Kidney glomerular epithelial cell (primary cell): ENCODE measurements at places on chromosomes 5 and 9.

GRCh38 chr9:126480813-126481212 lies 132.9 kb upstream of the LMX1B start:
- DNase-seq = no peak

GRCh38 chr9:112719241-112719691 lies 1.3 kb upstream of the INIP start:
- no peak for DNase-seq

GRCh38 chr9:119026120-119026519 lies 343.1 kb downstream of the BRINP1 start:
- no peak for DNase-seq

DNA sequence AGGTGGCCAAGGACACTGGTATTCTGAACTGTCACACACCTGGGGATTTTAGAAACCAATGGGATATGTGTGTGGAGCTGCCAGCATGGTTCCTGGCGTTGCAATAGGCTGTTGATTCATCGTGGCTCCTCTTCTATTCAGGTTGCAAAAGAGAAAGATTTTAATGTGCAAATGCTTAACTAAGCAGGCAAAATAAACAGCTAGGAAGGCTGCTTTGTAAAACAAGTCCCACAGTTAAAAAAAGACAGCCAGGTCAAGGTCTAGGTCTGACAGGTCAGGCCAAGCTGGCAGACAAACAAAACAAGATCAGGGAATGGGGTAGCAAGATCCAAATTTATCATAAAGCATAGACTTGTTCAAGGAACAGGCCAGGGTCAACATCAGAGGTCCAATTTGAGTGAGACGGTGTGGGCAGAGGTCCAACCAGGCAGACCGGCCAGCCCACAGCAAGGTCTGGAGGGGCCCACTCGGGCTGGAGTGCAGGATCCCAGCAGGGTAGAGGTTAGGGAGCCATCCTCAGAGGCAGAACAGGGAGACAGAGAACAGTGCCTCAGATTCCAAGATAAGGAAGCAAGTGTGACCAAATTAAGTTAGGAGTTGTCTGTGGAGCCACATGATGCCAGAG lies 45.6 kb downstream of the SUB1 start:
- no peak for DNase-seq

- no peak for DNase-seq
Observed at GRCh38 chr5:157189223-157189622, 8.6 kb downstream of the ITK start.

GRCh38 chr9:120579139-120580050 lies 572 bp downstream of the CDK5RAP2 start:
- peak; percentile 16 for DNase-seq

- no peak for DNase-seq
Observed at GRCh38 chr5:33995865-33996264, 11.4 kb upstream of the SLC45A2 start.

- no peak for DNase-seq
Observed at GRCh38 chr5:135215617-135216470, 181.8 kb upstream of the PITX1 start.

GRCh38 chr5:116668390-116668789 lies 93.8 kb upstream of the SEMA6A start:
- peak; percentile 39 for DNase-seq

GRCh38 chr5:98570010-98570409 lies 203.5 kb upstream of the RGMB start:
- DNase-seq = peak; percentile 62

GRCh38 chr9:136410500-136411287 lies at the start of the genes ENTR1 and PMPCA:
Gene ENTR1, minus strand, starts transcription at chr9:136410614. Its CDS starts 217 bp downstream, at chr9:136410397.
Gene PMPCA, plus strand, starts transcription at chr9:136410658. Its CDS starts 11 bp downstream, at chr9:136410669.
- peak; percentile 78 for DNase-seq

GRCh38 chr5:158382473-158382872 lies 523.5 kb upstream of the CLINT1 start:
- peak; percentile 95 for DNase-seq

DNA sequence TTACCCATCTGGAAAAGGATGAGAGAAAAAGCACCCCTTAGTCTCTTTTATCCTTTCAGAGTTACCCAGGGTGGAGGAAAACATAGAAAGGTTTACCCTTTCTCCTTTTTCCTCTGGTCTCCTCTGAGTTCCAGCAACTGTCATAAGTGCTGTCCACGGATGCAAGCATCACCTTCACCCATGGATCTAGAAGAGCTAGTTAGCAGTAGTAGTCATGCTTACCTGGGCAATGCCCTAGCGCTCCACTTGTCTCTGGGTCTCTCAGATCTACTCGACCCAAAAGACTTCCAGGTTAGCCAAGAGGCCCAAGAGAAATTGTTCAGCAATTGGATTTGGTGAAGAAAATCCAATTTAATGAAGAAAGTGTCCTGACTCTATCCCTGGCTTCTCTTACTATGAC lies 656.2 kb upstream of the PTPRD start:
- DNase-seq = no peak

DNA sequence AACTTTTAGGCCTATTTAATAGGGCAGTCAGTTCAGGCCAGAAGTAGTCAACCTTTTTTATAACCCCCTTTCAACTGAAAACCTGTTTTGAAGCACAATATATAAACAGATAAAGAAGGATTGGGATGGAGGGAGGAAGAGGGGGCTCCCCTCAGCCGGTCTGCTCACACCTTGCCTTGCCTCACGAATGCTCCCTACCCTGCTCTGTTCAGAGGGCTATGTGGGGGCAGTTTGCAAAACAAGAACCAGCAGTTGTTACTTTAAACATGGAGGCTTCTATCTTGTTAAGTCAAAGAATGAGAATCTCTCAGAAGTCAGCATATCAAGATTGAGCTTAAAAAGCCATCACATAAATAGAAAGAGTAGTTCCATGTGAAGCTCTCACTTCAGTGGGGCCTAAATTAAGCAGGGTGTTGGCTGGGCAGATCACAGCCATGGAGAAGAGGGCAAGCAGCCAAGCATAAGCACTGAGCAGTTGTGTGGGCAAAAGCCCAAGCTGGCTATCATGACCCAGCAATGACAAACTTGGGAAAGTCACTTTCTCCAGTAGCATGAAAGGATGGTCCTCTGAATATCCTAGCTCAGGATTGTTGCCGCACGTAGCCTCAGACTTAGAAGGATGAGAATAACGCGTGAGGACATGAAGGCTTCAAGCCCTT lies 70.6 kb downstream of the ALDH1A1 start:
- DNase-seq = no peak

- DNase-seq = no peak
Observed at GRCh38 chr5:130037905-130038304, 133.6 kb downstream of the CHSY3 start.

DNA sequence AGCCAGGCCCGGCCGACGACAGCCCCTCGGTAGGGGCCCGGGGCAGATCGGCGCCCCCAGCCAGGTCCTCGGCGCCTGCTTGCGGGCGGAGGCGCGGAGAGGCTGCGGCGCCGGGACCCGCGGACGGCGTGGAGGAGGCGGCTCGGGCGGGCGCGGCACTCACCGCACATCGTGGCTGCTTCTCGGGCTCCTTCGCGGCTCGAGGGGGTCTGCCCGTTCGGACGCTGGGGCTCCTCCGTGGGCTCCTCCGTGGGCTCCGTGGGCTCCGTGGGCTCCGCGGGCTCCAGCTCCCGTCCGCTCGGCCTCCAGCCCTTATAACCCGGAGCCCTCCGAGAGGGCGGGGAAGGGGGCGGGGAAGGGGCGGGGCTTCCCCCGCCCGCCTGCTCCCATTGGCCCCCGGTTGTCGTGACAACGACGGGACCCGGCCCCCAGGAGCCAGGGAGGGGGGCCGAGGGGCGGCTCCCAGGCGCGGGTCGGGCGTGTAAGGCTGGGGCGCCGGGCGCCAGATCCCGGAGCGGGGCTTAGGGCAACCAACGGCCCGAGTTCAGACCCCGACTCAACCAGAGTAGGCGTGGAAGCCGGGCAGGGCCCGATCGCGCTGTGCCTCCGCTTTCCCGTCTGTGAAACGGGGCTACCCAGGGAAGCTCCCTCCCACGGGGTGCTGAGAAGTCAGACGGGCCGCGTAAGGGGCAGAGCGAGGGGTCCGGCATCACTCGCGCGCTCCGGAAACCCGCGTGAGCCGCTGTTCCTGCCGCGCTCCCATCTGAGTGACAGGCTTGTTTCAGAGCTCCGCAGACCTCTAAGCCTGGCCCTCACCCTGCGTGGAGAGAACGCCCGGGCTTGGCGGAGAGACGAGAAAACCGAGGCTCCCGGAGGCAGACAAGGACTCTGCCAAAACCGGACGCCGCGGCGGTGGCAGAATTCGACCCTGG lies at the start of gene GFPT2:
Gene GFPT2, minus strand, starts transcription at position 289 of the 932 bp plus-strand sequence. Its CDS starts 119 bp downstream, at position 170.
- peak; percentile 27 for DNase-seq

DNA sequence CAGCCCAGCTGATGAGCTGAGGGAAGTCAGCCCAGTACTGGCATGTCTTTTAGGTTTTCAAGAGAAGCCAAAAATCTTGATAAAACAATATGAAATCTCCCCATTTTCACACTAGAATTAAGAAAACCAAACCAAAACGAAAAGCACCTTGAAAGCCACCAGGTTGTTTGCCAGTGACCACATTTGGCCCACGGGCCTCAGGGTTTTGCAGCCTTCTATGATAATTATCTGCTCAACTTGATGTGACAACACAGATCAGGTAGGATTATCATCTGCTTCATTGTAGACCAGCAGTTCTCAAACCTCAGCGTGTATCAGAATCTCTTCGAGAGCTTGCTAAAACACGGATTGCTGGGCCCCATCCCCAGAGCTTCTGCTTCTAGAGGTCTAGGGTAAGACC lies 101.4 kb downstream of the GALNT10 start:
- no peak for DNase-seq

DNA sequence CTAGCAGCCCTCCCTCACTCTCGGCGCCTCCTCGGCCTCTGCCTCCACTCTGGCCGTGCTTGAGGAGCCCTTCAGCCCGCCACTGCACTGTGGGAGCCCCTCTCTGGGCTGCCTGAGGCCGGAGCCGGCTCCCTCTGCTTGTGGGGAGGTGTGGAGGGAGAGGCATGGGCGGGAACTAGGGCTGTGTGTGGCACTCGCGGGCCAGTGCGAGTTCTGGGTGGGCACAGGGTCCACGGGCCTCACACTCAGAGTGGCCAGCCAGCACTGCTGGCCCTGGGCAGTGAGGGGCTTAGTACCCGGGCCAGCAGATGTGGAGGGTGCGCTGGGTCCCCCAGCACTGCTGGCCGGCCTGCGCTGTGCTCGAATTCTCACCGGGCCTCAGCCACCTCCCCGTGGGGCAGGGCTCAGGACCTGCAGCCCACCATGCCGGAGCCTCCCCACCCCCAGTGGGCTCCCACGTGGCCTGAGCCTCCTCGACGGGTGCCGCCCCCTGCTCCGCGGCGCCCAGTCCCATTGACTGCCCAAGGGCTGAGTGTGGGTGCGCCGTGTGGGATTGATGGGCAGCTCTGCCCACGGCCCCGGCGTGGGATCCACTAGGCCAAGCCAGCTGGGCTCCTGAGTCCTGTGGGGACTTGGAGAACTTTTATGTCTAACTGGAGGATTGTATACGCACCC lies 30.4 kb upstream of the FCHO2 start:
- no peak for DNase-seq

DNA sequence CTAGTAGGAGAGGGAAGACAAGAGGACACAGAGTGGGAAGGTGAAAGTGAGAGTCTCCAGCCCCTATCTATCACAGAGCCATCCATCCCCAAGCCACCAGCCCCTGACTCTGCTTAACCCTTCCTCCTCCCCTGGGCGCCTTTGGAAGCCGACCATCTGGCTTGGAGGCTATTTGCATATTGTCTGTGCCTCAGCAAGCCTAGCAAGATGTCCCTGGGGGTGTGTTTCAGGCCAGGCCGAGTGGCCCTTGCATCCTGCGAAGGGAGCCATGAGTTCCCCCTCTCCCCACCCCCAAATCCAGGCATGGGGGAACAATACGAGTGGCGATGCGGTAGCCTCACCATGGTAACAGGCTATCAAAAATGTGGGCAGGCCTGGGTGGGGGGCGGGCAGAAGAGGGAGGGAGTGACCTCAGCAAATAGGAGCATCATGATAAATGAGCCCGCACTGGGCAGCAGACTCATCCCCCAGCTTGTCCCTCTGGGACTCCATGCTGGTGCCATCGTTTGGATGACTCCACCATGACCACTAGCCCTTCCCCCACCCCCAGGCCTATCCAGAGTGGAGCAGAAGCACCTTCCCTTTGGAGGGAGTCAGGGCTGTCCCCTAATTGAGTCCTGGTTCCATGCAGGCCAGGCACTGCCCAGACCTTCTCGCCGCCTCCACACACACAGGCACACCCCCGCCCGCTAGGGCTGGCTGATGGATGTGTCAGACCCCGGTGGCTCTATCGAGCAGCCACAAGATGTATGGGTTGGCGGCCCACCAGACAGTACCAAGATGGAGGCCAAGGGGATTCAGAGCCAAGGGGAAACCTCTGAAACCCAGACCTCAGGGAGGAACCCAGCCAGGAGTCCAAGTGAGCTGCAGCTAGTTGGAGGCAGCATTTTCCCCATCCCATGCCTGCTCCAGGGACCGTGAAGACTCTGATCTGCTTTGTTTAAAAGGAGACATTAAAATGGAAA lies 14.6 kb downstream of the URM1 start:
- DNase-seq = no peak

DNA sequence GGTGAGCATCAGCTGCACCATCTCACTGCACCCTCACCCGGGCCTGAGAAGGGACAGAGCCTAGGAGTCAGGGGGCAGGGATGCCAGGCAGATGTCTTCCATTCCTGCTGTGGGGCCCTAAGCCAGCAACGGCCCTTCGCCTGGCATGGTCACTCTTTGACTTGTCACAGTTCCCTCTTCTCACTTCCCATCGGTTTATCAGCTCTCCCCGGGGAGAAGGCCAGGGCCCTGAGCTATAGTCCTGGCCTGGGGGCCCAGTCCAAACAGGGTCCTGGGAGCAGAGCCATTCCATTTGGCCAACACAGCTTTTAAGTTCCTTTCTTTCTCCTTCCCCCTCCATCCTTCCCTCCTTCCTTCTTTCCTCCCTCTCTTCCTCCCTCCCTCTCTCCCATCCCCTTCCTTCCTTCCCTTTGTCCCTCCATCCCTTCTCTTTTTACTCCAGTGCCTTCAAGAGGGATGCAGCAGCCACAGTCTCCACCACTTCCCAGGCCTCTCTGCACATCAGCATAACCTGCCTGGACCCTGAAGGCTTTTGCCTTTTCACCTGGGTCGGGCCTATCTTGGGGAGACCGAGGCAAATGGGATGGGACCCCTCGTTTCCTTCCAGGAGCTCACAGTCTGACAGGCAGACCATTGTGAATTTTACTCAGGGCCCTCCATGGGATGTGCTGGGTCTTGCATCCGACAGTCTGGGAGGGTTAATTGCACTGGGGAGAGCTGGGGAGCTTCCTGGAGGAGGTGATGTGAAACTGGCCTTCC lies 4.2 kb downstream of the COL5A1 start:
- no peak for DNase-seq

DNA sequence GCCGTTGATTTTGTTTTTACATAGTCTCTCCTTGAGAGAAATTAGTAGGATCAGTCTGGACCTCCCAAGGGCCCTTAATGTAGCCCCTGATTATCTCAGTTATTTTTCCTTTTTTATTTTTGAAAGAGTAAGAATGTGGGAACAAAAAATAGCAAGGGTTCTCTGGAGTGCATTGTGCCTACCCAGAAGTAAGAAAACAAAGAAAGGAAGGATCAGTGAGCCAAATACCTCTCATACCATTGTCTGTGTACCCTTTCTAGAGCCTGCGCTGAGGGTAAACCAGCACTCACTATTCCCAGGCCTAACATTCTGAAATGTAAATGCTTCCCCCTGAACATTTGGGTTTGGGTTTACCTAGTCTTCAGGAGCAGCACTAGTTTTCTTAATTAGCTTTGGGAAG lies 213.0 kb upstream of the TARS1 start:
- DNase-seq = no peak
